ENCODE measurements at places on chromosomes 12 and 14.

GRCh38 chr12:123721245-123721644 is 9.1 kb downstream of the ATP6V0A2 start:
- DNase-seq = no peak

DNA sequence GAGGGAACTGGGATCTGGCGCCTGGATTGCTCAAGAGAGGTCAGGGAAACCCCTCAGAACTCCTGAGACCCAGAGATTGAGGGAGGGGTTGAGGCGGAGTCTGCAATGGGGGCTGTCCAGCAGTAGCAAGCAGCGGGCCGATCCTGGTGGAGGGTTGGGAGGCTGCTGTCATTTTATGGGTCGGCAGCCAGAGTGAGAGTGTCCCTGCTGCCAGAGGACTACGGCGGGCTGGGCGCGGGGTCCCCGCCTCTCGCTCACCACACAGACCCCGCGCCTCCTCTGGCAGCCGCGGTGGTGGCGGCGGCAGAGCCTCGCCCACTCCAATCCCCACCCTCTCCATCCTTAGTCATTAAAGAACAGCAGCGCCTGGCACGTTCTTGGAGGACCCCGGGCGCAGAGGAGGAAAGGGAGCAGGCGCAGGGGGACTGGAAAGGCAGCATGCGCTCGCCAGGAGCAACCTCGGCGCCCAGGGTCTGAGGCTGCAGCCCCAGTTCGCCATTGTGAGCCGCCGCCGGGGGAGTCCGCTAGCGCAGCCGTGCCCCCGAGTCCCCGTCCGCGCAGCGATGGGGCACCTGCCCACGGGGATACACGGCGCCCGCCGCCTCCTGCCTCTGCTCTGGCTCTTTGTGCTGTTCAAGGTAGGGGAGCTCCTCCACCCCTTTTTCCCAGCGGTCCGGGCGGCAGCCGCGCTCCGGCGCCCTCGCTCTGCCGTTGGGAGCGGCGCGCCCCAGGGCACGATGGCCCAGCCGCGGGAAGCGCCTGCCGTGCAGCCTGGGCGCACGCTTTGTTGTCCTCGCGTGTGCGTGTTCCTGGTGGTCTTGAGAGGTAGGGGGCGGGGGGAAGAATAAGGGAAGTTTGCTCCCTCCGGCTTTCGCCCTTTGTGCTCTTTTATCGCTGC is at the start of gene PTPRO:
Gene PTPRO, plus strand, starts transcription at position 345 of the 898 bp plus-strand sequence.
- DNase-seq = no peak

- DNase-seq = no peak
Observed at GRCh38 chr14:34851395-34851794, 23.8 kb downstream of the BAZ1A start.

- peak; percentile 51 for DNase-seq
Observed at GRCh38 chr14:97707603-97708002, 910.4 kb downstream of the VRK1 start.

DNA sequence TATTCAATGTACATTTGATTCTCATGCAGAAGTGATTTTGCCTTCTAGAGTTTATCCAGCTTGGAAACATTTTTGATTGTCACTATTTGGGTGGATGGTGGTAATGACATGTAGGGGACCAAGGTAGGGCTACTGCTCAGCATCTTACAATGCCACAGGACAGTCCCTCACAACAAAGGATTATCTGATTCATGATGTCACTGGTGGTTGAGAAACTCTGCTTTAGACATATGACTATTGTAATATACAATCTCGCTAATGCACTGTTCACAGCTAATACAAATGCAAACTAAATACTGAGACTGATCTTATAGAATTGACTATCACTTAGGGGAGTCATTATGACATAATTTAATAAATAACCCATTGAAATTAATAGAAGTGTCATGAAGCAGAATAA is 60.4 kb upstream of the BTG1 start:
- DNase-seq = no peak

- no peak for DNase-seq
Observed at GRCh38 chr14:23174296-23175184, 8.9 kb downstream of the SLC7A8 start.

GRCh38 chr12:97292588-97292987 is 170.0 kb upstream of the RMST start:
- DNase-seq = no peak

DNA sequence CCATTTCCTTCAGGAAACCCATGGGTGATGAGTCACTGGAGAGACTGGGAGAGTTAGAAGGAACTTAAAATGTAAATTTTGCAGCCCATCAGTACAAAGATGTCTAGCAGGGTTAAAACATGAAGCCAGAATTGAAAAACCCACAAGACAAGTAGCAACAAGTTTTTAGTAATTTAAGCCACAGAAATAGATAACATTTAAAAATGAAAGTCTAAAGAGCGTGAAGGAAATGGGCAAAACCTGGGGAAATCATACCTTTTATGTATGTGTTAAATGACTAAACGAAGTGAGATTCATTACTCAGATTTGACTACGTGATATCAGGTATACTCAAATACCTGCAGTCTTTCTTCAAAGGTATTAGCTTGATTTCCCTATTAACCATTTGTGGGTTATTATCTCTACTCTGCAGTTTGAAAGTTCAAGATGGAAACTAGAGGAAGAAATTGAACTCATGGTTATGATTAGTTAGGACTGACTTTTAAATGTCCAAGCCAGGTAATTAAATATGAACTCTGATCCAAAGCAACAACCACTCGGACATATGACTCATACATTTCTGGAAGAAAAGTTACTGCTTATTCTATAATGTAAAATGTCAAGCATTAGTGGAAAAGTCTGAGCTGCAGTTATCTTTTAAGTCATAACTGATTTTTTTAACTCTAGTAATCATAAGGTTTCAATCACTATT is 84.1 kb downstream of the ITPR2 start:
- DNase-seq = no peak

GRCh38 chr12:92289629-92290349 is 144.1 kb upstream of the BTG1 start:
- no peak for DNase-seq

DNA sequence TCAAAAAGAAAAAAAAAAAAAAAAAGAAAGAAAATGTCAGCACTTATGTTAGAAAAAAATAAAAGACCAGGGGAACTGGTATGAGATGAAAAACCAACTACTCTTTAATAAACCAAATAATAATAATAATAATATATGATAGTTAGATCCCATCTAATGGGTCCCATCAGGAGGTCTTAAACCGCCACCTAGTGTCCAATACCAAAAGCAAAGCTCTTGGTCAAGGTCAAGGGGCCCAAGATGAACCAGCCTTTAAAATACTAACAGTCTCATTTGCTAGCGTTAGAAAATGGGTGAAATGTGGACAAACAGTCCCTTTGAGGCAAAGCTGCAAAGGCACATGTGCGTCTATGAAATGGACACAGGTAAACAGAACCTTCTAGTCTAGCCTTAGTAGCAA is 12.3 kb downstream of the BRAP start:
- DNase-seq = no peak

DNA sequence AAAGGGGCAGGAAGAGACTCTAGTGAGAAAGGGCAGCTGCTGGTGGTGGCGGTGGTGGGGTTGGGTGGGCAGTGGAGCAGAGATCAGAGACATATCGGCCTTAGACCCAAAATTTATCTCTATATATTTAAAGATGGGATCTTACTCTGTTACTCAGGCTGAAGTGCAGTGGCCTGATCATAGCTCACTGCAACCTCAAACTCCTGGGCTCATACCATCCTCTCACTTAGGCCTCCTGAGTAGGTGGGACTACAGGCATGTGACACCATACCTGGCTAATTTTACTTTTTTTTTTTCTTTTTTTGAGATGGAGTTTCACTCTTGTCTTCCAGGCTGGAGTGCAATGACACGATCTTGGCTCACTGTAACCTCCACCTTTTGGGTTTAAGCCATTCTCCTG is 18.6 kb upstream of the ITGA5 start:
- no peak for DNase-seq

DNA sequence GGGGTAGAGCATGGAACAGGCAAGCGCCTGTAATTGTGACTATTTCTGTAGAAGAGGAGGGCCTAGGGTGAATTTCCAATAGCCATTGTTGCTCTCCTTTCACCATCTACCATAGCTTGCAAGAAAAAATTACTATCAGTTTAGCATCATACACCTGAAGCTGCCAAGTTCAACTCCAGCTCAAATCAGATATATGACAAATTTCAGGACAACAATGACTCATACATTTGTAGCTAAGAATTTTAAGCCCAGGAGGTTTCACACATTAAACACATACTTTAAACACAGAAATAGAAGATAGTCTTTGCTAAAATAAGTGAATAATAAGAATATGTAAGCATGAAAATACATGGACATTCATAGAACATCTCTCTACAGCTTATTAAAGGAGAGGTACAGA is 17.6 kb upstream of the G2E3 start:
- DNase-seq = no peak

GRCh38 chr12:109524466-109525278 is 47.2 kb downstream of the UBE3B start:
- DNase-seq = no peak

DNA sequence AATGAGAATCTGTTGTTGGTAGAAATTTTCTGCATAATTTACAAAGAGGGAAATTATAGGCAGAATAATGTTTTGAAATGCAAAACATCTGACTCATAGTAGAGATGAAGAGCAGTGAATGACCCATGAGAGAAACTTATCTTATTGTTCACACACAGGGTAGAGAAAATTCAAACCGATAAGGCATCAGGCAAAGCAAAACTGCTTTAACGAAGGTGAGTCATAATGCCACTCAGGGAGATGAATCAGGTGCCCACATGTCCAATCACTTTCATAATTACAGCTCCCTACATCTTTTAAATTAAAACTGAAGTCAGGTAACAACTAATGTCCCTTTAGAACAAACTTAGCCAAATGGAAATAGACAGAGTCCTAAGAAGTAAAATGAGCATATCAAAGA is 265.6 kb upstream of the GARIN6 start:
- no peak for DNase-seq

DNA sequence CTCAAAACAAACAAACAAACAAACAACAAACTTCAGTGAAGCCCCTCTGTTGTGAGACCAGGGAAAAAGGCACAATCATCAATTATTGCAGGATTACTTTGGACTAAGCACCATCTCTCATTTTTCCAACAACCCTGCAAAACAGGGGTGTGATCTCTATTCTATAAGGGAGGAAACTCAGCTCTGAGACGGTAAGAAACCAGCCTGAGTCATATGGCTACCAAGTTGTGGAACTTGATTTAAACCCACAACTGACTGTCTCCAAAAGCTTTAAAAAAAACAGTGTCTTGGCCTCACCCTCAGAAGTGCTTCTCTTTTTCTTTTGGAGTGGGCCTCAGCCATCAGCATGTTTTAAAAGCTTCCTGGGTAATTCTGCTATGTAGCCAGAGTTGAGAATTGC is 49.8 kb downstream of the RIN3 start:
- DNase-seq = peak; percentile 2

- DNase-seq = no peak
Observed at GRCh38 chr14:23573384-23574015, 5.1 kb downstream of the JPH4 start.

- no peak for DNase-seq
Observed at GRCh38 chr12:60093428-60093827, 497.6 kb downstream of the SLC16A7 start.

DNA sequence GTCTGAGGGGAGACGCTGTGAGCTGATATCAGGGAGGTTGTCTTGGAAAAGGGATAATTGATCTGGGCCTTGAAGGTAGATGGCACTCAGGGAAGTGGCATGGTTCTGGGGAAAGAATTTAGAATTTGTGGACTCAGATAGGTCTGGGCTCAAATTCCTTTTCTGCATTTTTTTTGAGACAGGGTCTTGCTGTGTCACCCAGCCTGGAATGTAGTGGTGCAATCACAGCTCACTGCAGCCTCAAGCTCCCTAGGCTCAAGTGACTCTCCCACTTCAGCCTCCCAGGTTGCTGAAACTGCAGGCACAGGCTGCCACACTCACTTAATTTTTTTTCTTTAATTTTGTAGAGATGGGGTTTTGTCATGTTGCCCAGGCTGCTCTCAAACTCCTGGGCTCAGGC is 98.1 kb upstream of the NCOR2 start:
- no peak for DNase-seq

DNA sequence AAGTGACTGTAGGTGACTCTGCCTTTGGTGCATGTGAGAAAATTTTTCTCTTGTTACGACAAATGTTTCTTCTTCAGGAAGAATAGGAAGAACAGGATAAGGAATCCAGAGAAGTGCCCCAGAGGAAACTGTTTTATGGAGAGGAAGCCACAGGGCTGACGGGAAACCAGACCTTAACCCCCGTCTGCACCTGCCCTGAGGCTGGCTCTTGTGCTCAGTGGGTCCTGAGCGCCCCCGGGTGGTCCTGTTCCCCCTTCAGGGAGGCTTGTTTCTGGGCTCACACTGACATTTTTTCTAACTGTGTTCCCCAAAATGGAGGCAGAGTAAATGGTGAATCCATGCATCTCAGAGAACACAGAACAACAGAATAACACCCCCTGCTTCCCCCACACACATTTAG is 691.8 kb downstream of the TMEM121 start:
- peak; percentile 53 for DNase-seq

GRCh38 chr12:45191239-45191638 is 24.7 kb upstream of the ANO6 start:
- no peak for DNase-seq

DNA sequence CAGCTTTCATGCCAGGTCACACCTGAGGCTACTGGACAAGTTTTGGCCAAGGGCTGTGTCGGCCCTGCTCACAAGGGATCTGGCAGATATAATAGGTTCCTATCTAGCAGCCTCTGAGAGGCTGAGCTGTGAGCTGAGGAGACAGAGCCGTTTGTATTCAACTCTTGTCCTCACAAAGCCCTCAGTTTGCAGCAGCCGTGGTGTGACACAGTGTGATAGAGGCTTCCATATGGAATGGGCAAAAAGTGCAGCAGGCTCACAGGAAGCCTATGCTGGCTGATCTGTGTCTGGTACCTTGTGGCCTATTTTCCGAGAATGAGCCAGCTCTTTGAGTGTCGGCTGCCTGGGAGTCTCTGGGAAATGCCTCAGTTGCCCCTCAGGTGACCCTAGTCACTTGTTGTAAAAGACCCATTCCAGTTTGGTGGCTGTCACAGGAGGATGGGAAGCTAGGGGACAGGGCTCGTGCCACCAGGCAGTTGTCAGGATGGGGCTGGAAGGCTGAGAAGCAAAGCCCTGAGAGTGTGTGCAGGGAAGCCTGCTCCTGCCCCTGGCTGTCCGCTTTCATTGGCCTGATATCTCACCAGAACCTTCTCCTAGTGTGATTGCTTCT is 16.1 kb downstream of the VRTN start:
- DNase-seq = no peak

DNA sequence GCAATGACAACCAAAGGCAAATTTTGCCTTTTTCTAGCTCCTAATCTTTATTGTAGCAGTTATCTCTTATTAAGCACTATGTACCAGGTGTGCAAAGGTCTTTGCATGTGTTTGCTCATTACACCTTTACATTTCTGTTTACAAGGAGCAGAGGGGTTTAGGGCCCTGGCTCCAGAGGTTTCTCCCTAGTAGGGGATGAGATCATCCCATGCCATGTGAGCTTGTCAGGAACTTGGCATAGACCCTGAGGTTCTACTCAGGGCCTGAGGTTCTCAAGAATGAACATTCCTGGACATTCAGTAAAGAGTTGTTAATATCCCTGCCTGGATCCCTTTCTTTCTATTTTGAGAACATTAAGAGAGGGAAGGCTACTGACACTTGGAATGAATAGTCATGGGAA is 292.0 kb downstream of the RPAP3 start:
- DNase-seq = no peak

GRCh38 chr12:27474344-27474743 is 27.8 kb downstream of the SMCO2 start:
- no peak for DNase-seq

Data from CD4-positive, alpha-beta T cell treated with Interleukin-17A for 4 hours (primary cell).